Bladder microvascular endothelial cell (primary cell): ENCODE measurements at places on chromosomes 5 and 9. TPM values are rescaled to one million over a fixed set of nuclear protein-coding genes. Genes with fewer than 3 reads are reported as not detected.

Gene DNM1
- 0.16 and 0.69 TPM in 2 replicates for total RNA-seq

Gene HK3
- under 0.01 and 0.06 TPM in 2 replicates for total RNA-seq

Gene RASEF
- 0.06 TPM in 1 of 2 replicates, not detected in the other for total RNA-seq

Gene PCDHGA6
- total RNA-seq = 1.5 and 4.1 TPM in 2 replicates

Gene PITX1
- not detected in 2 replicates for total RNA-seq

Gene CBY3
- total RNA-seq = 0.16 TPM in 1 of 2 replicates, not detected in the other

Gene LCN12
- total RNA-seq = 0.19 TPM in 1 of 2 replicates, not detected in the other

Gene ZNF484
- 6.6 and 14.4 TPM in 2 replicates for total RNA-seq

Gene SLC25A2
- total RNA-seq = 0.16 and 0.44 TPM in 2 replicates

Gene SPIN1
- total RNA-seq = 29.1 and 80.4 TPM in 2 replicates

Gene C6
- not detected in 2 replicates for total RNA-seq

Gene C9orf152
- not detected in 2 replicates for total RNA-seq

Gene PDGFRB
- 2.6 and 8.9 TPM in 2 replicates for total RNA-seq

Gene IFNA13
- total RNA-seq = not detected in 2 replicates

Gene BDP1
- 12.1 and 36.1 TPM in 2 replicates for total RNA-seq

Gene SOHLH1
- not detected in 2 replicates for total RNA-seq

Gene BHMT2
- total RNA-seq = 0.16 and 1.3 TPM in 2 replicates

Gene ITGA2
- total RNA-seq = 30.0 and 65.6 TPM in 2 replicates

Gene CDH9
- not detected in 2 replicates for total RNA-seq

Gene TMED9
- total RNA-seq = 128 and 228 TPM in 2 replicates

Gene CARD9
- 0.16 and 0.50 TPM in 2 replicates for total RNA-seq

Gene PCSK1
- total RNA-seq = 0.81 and 2.8 TPM in 2 replicates

Gene MEIKIN
- not detected in 2 replicates for total RNA-seq

Gene ROPN1L
- total RNA-seq = 0.25 and 1.6 TPM in 2 replicates

Gene ZSWIM6
- 7.3 and 18.0 TPM in 2 replicates for total RNA-seq

Gene ANKRD34B
- total RNA-seq = not detected in 2 replicates

Gene NRARP
- total RNA-seq = 28.1 and 30.0 TPM in 2 replicates

Gene DDX4
- total RNA-seq = not detected in 2 replicates

Gene SLC6A18
- total RNA-seq = not detected in 2 replicates

Gene OR1Q1
- total RNA-seq = not detected in 2 replicates

Gene LRRC19
- not detected in 2 replicates for total RNA-seq

Gene OGN
- total RNA-seq = not detected in 2 replicates

Gene GADD45G
- 0.44 and 0.49 TPM in 2 replicates for total RNA-seq

Gene GCNT4
- 0.25 and 0.81 TPM in 2 replicates for total RNA-seq

Gene SPINK4
- total RNA-seq = not detected in 2 replicates

Gene SMIM33
- total RNA-seq = not detected in 2 replicates
